ENCODE measurements at places on chromosomes 5 and 9. TPM values are rescaled to one million over a fixed set of nuclear protein-coding genes. Genes with fewer than 3 reads are reported as not detected.

CCDC183 gene
- total RNA-seq = 0.13 TPM

ANKRD18B gene
- total RNA-seq = 4.7 TPM

IER5L gene
- total RNA-seq = 5.5 TPM

PLPPR1 gene
- total RNA-seq = 1.1 TPM

GABRA1 gene
- not detected for total RNA-seq

SPATA31D4 gene
- total RNA-seq = not detected

ANKDD1B gene
- 0.27 TPM for total RNA-seq

ITK gene
- not detected for total RNA-seq

PCDHGA10 gene
- 4.7 TPM for total RNA-seq

SPAAR gene
- 17.7 TPM for total RNA-seq

LIFR gene
- 54.9 TPM for total RNA-seq

OGN gene
- under 0.01 TPM for total RNA-seq

SOX30 gene
- total RNA-seq = not detected

SPOCK1 gene
- total RNA-seq = 216 TPM

CDC20B gene
- total RNA-seq = 0.13 TPM

QRFP gene
- not detected for total RNA-seq

CDO1 gene
- total RNA-seq = 3.5 TPM

CLIC3 gene
- 0.27 TPM for total RNA-seq

TMEM252 gene
- total RNA-seq = not detected

FIBCD1 gene
- total RNA-seq = not detected

SEMA4D gene
- 6.0 TPM for total RNA-seq

MARCOL gene
- not detected for total RNA-seq

IL7R gene
- 2.1 TPM for total RNA-seq

INSYN2B gene
- 48.7 TPM for total RNA-seq

PDE6A gene
- total RNA-seq = not detected

BNC2 gene
- 39.6 TPM for total RNA-seq

TRPM3 gene
- 3.1 TPM for total RNA-seq

CTSV gene
- total RNA-seq = 1.2 TPM

SPINK7 gene
- not detected for total RNA-seq

LYSMD3 gene
- 42.3 TPM for total RNA-seq

PCDHA4 gene
- 0.22 TPM for total RNA-seq

NFIB gene
- 191 TPM for total RNA-seq

RORB gene
- not detected for total RNA-seq

CCNI2 gene
- not detected for total RNA-seq

NMRK1 gene
- 31.0 TPM for total RNA-seq

SHC3 gene
- total RNA-seq = 1.7 TPM

PCSK5 gene
- total RNA-seq = 8.4 TPM

MED7 gene
- 12.1 TPM for total RNA-seq

CATSPER3 gene
- total RNA-seq = not detected

IL4 gene
- not detected for total RNA-seq

OTP gene
- total RNA-seq = not detected

CDH12 gene
- total RNA-seq = not detected

Data from thoracic aorta endothelial cell (primary cell).